ENCODE measurements at places on chromosomes 13 and 19.

DNA sequence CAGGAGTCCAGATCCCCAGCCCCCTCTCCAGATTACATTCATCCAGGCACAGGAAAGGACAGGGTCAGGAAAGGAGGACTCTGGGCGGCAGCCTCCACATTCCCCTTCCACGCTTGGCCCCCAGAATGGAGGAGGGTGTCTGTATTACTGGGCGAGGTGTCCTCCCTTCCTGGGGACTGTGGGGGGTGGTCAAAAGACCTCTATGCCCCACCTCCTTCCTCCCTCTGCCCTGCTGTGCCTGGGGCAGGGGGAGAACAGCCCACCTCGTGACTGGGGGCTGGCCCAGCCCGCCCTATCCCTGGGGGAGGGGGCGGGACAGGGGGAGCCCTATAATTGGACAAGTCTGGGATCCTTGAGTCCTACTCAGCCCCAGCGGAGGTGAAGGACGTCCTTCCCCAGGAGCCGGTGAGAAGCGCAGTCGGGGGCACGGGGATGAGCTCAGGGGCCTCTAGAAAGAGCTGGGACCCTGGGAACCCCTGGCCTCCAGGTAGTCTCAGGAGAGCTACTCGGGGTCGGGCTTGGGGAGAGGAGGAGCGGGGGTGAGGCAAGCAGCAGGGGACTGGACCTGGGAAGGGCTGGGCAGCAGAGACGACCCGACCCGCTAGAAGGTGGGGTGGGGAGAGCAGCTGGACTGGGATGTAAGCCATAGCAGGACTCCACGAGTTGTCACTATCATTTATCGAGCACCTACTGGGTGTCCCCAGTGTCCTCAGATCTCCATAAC, at the start of gene APOE:
APOE (plus strand) TSS at position 360 of the 724 bp plus-strand sequence. CDS start 829 bp downstream, outside the sequence.
- no peak for DNase-seq

DNA sequence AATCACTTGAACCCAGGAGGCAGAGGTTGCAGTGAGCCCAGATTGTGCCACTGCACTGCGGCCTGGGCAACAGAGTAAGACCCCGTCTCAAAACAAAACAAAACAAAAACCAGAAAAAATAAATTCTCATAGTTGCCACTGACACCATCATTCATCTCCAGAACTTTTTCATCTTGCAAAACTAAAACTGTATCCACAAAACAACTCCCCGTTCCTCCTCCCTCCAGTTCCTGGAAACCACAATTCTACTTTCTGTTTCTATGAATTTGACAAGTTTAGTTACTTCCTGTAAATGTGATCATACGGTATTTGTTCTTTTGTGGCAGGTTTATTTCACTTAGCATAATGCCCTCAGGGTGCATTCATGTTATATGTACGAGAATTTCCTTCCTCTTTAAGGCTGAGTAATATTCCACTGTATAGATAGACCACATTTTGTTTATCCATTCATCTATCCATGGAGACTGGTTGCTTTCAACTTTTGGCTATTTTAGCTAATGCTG, 13.2 kb upstream of the ADGRE5 start:
- no peak for DNase-seq

GRCh38 chr13:19643652-19644051, 10.2 kb downstream of the MPHOSPH8 start:
- DNase-seq: no peak

- no peak for DNase-seq
These were observed 64.0 kb upstream of the MED4 start for GRCh38 chr13:48158915-48159314.

DNA sequence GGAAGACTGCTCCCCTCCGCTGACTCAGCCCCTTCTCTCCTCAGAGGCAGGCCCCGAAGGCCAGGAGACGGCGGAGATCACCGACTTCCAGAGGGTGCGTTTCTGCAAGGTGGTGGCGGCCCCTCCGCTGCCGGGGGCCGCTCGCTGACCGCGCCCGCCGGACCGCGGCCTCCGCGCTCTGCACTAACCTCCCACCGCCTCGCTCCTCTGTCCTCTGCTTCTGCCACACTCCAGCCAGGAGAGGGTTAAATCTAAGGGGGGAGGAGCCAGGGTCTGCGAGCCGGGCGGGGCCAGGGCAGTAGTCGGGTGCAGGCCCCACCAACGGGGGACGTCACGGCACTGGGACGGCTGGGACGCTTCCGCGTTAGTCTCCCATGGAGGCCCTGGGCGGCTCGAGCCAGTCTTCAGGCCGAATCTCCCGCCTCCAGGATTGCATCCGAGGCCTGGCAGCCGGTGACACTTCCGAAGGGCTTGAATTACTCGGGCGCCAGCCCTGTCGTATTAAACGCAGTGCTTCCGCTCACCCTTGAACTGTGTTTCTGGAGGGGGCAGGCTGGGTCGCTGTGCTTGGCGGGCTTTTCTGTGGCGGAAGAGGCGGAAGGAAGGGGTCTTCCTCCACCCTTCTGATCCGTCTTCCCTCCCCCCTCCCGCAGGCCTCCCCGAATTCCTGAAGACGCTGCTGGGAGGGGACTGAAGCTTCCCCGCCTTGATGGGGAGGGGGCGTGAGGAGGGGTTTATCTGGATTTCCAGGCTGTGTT, 1.2 kb upstream of the INAFM1 start:
- DNase-seq: peak; percentile 91

GRCh38 chr13:105202354-105202753, 1333.1 kb downstream of the EFNB2 start:
- no peak for DNase-seq

DNA sequence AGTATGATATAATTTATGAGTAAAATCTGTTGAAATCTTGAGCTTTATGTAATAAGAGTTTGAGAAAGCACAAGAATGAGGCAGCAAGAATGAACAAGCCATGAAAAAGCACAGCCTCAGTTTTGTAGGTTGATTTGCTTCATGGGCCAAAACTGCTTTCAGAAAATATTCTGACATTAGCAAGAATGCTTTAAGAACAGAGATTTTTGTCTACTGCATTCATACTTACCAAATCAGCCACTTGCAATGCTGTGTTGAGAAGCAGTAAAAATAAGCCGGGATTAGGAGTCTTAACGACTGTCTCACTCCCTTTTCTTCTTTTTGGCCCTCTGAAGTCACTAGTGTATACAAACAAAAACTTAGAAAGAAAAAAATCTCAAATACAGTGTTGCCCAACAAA, 114.5 kb downstream of the POSTN start:
- DNase-seq: no peak

GRCh38 chr19:4267101-4267900, 11.8 kb upstream of the SHD start:
- peak; percentile 75 for DNase-seq

DNA sequence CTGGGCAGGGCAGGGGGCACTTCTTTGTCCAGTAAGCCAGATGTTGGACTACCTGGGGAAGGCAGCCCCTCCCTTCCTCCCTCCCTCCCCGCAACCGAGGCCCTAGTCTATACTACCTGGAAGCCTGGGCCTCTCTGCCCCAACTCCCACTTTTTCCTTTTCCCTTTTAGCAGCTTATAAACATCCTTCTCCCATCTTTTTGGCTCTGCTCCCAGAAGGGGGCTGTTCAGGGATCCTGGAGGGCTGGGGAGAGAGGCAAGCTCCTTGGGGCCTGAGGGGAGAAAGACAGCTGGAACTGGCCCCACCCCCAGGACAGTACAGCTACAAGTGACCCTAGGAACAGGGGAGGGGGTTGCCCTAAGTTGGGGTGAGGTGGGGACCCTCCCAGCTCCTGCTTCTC, 44.9 kb downstream of the LYL1 start:
- DNase-seq: no peak

DNA sequence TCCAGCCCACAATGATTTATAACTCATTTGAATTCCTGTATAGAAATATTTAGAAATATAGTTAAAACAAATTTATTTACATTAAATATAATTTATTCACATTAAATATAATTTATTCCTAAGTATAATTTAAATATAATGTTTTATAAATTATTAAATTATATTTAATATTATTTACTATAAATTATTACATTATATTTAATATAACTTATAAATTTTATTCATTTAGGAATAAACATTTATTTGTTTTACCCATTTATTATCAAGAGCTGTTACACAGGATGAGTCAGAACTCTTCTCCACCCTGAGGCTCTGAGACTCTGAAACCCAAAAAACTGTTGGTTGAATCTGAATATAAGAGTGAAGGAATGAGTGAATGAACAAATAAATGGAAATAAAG, 170.9 kb upstream of the OBI1 start:
- DNase-seq: no peak
